ENCODE measurements at places on chromosomes 6 and 20.

DNA sequence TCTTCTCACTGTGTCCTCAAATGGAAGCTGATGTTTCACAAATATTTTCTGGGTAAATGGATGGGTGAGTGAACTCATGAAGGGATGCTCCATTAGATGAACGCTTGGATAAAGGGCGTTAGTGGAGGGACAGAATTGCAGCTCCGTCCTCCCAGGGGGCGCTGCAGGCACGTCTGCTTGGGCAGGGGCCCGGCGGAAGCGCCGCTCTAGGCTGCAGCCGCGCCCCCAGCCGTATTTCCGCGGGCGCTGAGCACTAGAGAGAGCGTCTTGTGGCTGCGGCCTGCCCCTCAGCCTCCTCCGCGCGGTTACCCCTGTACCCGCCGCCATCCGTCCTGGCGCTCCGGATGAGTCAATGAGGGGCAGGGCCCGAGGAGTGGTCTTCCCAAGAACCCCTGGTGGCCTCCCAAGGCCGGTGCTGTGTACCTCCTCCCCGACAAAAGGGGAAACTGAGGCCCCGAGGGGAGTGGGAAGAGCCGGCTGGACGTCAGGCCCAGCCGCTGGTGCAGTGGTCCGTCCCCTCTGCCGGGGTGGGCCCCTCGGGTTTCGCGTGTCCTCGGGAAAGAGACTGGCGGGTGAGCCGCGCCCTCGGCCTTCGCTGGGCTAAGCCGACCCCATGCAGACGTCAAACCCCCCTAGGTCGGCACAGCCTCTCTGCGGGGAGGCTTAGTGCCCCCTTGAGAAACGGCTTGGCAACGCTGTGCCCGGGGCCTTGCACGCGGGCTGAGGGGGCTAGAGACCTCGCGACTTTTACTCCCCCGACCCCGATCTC, 11.5 kb upstream of the SNHG17 start:
- peak; percentile 92 for DNase-seq

DNA sequence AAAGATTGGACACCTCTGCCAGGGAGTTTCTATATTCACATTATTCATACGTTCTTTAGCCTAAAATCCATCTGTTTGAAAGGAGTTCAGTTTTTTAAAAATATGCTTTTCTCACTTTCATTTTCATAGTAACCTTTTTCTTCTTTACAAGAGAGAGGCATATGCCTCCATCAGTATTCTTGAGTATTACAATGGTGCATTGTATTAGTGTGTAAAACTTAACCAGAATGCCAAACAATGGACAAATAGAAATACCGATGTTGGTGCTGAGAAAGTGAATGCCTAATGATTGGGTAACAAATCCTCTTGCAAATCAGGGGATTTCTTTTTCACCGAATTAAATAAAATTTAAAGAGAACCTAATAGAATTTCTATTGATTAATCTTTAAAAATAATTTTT, 163.2 kb upstream of the LAMA2 start:
- DNase-seq, result no peak

GRCh38 chr20:31566319-31566657, 38.8 kb upstream of the ID1 start:
- no peak for DNase-seq

DNA sequence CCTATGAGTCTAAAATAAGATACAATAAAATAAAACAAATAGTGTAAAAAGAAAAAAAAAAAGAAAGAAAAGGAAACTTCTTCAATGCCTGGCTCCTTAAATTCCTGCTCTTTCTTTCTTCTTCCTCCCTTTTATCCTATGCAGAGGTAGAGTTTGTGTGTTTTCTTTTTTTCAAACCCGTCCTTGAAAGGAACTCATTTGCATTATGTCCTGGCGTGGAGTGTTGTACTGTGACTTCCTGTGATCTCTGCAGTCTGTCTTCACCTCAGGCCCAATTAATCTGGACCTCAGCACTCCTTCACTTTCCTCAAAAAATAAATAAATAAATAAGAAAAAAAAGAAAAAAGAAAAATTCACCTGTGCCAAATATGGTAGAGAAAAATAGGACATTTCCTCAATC, 541.9 kb upstream of the SPTLC3 start:
- no peak for DNase-seq

DNA sequence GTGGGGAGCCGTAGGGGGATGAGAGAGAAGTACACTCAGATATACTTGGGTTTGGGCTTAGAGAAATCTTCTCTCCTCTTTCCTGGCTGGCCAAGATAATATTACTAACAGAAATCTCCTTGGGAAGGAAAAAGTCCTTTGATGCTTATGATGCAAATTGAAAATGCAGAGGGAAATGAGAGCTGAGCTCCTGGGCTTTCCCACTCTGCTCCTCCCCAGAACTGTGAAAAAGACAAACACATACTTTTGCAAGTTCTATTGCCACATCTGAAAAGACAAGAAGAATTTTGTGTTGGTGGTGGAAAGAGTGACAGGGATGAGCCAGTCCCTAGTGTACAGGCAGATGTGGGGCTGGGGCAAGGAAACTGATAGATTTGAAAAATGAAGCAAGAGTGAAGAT, 185.9 kb downstream of the ANKRD60 start:
- DNase-seq, result no peak

DNA sequence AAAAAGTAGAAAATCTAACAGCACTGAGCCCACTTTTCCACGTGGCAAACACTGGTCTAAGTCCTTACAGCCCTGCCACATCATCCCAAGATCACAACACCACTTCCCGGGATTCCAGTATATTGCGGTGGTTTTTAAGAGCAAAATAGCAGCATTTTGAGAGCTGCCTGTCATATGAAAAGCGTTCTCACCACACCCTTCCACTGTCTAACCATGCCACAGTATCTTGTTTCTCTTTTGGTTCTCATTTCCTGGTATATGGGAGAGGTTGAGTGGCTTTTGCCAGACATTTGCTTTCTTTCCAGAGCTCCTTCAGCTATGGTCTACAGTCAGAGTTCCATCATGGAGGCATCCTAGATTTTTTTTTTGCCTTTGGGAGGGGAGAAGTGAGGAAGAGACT, 243.0 kb downstream of the TSHZ2 start:
- no peak for DNase-seq

- no peak for DNase-seq
These were observed 486.0 kb downstream of the BCKDHB start for GRCh38 chr6:80592436-80592835.

DNA sequence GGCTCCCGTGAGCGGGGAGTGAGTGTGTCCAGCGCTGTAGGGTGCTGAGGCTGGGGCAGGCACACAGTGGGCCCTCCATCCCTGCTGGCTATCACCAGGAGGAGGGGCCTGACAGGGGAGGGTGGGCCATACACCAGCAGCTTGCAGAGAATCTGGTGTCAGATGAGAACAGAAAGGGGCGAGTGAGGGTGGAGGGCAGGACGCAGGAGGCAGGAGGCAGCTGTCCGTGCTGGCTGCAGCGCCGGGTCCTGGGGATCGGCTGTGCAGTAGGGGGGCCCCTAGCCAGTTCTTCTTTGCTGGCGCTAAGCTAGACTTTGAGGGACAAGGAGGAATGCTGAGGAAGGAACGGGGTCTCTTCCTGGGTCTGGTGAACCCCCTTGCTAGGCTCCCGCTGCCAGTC, 1.6 kb upstream of the CABLES2 start:
- DNase-seq, result no peak

All from GM10248 (cell line).